Lung (tissue), 17 donors: ENCODE measurements at places on chromosomes 5 and 9.

DNA sequence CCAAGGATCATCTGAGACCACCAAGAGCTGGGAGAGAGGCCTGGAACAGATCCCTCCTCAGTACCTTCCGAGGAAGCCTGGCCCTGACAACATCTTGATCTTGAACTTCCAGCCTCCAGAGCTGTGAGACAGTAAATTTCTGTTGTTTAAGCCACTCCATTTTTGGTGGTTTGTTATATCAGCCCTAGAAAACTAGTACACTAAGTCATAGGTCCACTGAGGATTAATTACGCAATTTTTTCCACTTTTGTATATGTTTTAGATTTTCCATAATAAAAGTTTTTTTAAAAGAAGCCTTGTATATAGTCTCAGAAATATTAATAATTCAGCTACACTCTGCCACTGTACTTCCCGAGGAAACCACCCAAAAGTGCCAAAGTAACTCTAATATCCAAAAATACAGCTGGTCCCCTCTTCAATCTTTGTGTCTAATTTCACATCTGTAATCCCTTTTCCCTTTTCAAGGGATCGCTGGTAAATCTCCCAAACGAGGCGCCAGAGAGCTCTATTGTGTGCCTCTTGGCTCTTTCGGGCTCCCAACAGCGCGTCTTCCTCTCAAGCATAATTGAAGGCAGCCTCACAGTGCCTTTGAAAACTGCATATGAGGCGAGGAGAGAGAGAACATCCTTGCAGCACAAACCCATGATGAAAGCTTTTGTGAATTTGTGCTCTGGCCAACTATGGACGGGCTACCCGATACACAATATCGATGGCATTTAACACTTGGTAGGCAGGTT, 32.7 kb downstream of the PRUNE2 start:
- no peak overlapping the region for H3K27ac ChIP-seq
- H3K4me1 ChIP-seq = no peaks in the 10 kb centered on the region
- H3K36me3 ChIP-seq = no peaks in the 10 kb centered on the region
- H3K27me3 ChIP-seq = peaks cover 8% of the 10 kb centered on the region
- no peak for DNase-seq

DNA sequence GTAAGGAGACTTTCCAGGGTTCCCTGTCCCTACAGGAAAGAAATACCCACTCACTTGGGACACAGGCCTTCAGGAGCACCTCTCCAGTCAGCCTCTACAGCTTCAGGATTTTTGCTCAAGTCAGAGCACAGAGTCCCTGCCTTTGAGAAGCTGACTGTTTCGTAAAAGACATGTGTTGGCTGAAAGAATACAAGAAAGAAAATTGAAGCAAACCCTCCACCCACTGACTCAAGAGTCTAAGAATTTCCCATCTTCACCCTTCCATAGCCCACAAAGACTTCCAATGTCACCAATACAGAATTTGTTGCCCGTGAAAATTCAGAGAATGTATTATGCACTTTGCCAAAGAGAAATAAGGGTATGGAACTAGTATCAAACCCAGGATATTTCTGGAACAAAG, 53.0 kb upstream of the ZNF622 start:
- no peak for DNase-seq
- H3K4me3 ChIP-seq = no peak overlapping the region
- H3K4me1 ChIP-seq = no peaks in the 10 kb centered on the region

- no peak overlapping the region for H3K4me3 ChIP-seq
- H3K36me3 ChIP-seq = no peaks in the 10 kb centered on the region
- H3K27ac ChIP-seq = no peak overlapping the region
- no peak for DNase-seq
- no peaks in the 10 kb centered on the region for H3K4me1 ChIP-seq
- H3K27me3 ChIP-seq = no peaks in the 10 kb centered on the region
These were observed 191.5 kb downstream of the SNX18 start for GRCh38 chr5:54709096-54709495.

GRCh38 chr5:169248996-169249395, 51.9 kb downstream of the SLIT3 start:
- H3K36me3 ChIP-seq = no peaks in the 10 kb centered on the region
- peaks cover 5% of the 10 kb centered on the region for H3K27me3 ChIP-seq
- H3K4me3 ChIP-seq = no peak overlapping the region
- H3K27ac ChIP-seq = no peak overlapping the region
- DNase-seq = no peak
- H3K4me1 ChIP-seq = peaks cover 1% of the 10 kb centered on the region

GRCh38 chr9:4443439-4443838, 46.8 kb upstream of the SLC1A1 start:
- H3K4me3 ChIP-seq = no peak overlapping the region
- no peaks in the 10 kb centered on the region for H3K36me3 ChIP-seq
- no peaks in the 10 kb centered on the region for H3K4me1 ChIP-seq
- DNase-seq = no peak
- no peaks in the 10 kb centered on the region for H3K27me3 ChIP-seq

DNA sequence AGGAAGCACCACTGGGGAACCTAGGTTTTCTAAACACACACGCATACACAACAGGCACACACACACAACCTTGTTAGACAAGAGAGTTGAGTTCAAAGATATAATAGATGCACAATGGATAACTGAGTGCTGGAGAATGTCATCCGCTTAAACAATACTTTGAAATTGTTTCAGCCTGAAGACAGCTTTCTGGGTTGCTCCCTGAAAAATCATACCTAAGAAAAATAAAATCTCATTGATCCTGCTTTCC, 126.1 kb downstream of the TMEM161B start:
- no peaks in the 10 kb centered on the region for H3K36me3 ChIP-seq
- peaks cover 8% of the 10 kb centered on the region for H3K4me1 ChIP-seq
- H3K27ac ChIP-seq = peak overlapping the region; percentile 62
- DNase-seq = peak; percentile 41

DNA sequence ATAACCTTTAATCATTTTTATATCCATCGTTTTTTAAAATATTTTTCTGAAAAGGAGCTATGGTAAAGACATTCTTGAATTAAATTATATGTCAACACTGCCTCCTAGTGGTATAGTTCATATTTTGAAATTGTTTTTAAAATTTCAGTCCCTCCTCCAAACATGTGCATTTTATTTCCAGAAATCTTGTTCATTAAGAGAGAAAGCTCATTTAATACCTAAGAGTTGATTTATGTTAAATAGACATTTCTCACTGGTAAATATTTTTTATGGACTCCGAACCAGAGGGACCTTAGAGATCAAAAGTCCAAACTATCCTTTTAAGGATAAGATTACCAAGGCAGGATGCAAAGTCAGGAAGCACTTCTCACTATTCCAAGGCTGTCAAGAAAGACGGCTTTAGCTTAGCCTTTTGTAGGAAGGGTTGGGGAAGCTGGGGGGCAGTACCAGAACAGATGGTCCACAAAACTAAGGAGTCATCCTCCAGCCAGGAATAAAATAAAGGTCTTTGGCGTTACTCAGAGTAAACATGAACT, 21.6 kb downstream of the BHMT start:
- H3K36me3 ChIP-seq = no peaks in the 10 kb centered on the region
- H3K4me1 ChIP-seq = peaks cover 7% of the 10 kb centered on the region
- no peak for DNase-seq
- no peak overlapping the region for H3K27ac ChIP-seq
- H3K4me3 ChIP-seq = no peak overlapping the region

- no peak for DNase-seq
- no peak overlapping the region for H3K27ac ChIP-seq
- no peak overlapping the region for H3K4me3 ChIP-seq
- H3K36me3 ChIP-seq = no peaks in the 10 kb centered on the region
- no peaks in the 10 kb centered on the region for H3K27me3 ChIP-seq
These were observed 567.0 kb downstream of the BNC2 start for GRCh38 chr9:16303506-16303905.

- DNase-seq = peak; percentile 67
- no peak overlapping the region for H3K4me3 ChIP-seq
- no peak overlapping the region for H3K27ac ChIP-seq
- no peaks in the 10 kb centered on the region for H3K36me3 ChIP-seq
- no peaks in the 10 kb centered on the region for H3K27me3 ChIP-seq
These were observed 123.7 kb downstream of the EBF1 start for GRCh38 chr5:158976035-158976434.

DNA sequence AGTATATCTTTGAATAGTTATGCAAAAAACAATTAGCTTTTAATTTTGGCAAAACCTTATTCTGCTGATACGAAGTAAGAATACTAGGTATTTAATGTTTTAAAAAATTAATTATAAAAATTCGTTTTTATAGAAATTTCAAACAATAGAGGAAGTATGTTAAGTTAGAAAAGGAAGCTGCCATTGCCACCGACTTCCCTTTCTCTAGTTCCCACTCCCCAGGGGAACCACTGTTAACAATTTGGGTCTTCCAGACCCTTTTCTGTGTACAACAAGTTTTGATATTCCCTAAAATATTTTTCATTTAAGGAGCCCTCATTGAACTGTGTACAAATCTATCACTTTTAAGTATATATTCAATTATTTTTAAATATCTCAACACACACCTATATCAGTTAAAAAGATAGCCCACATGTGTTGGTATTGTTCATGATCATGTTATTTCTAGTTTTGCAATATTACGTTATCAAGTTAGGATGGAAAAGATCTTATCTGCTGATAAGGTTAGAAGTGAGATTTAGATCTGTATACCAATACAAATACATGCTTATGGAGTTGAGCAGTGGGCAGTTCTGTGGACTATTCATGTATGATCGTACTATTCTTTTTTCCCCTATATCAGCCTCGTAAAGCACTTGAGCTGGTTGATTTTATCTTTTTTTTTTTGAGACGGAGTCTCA, 25.9 kb downstream of the NDFIP1 start:
- peaks cover 8% of the 10 kb centered on the region for H3K36me3 ChIP-seq
- DNase-seq = no peak
- H3K27ac ChIP-seq = no peak overlapping the region
- H3K4me1 ChIP-seq = no peaks in the 10 kb centered on the region
- no peaks in the 10 kb centered on the region for H3K27me3 ChIP-seq

- H3K27ac ChIP-seq = peak overlapping the region; percentile 92
- peaks cover 19% of the 10 kb centered on the region for H3K4me1 ChIP-seq
- no peaks in the 10 kb centered on the region for H3K27me3 ChIP-seq
- no peaks in the 10 kb centered on the region for H3K36me3 ChIP-seq
- no peak overlapping the region for H3K4me3 ChIP-seq
- peak; percentile 37 for DNase-seq
These were observed 550 bp upstream of the CKMT2 start for GRCh38 chr5:81232464-81233079.
